ENCODE measurements at places on chromosomes 3 and 15. TPM values are rescaled to one million over a fixed set of nuclear protein-coding genes. Genes with fewer than 3 reads are reported as not detected.

The CRABP1 gene
- total RNA-seq = not detected

The C3orf49 gene
- total RNA-seq = not detected

The SLC6A1 gene
- total RNA-seq = not detected

The IL17RB gene
- not detected for total RNA-seq

The TMEM40 gene
- not detected for total RNA-seq

The IGF2BP2 gene
- total RNA-seq = 157 TPM

The MKRN2 gene
- total RNA-seq = 37.3 TPM

The TUBGCP4 gene
- total RNA-seq = 19.3 TPM

The CA12 gene
- 15.0 TPM for total RNA-seq
